Stimulated activated naive CD4-positive, alpha-beta T cell treated with Interleukin-2 at 50 U/mL for 16 hours (primary cell): ENCODE measurements at places on chromosomes 16 and 17.
A peak's percentile ranks its signal among the peaks of the same experiment; 100 is the strongest.

- DNase-seq, result no peak
These were observed 32.2 kb downstream of the ABCA3 start for GRCh38 chr16:2308089-2308962.

- DNase-seq, result no peak
These were observed 11.9 kb downstream of the FOXK2 start for GRCh38 chr17:82531431-82531881.

DNA sequence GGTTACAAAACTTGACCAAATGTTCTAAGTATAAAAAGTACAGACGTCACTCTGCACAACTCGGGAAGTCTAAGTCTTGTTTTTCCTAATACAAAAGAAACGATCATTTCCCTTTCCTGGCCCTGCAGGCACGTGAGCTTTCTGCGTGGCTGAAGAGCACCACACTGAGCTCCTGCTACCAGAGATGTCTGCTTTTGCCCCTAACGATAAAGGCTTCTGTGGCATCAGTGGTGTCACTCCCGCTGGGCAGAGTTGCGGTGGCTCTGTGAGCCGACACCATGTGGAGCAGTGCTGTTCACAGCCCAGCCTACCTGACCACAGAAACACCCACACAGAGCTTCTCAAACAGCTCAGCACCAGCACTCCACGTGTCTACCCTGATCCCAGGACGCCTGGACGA lies 20.5 kb downstream of the EMC8 start:
- DNase-seq, result peak; percentile 17

- DNase-seq, result no peak
These were observed 72.6 kb downstream of the CLEC16A start for GRCh38 chr16:11016993-11017392.
